ENCODE measurements at places on chromosomes 12 and 14.

GRCh38 chr12:117027251-117028086 lies 71.7 kb downstream of the TESC start:
- DNase-seq, result no peak

DNA sequence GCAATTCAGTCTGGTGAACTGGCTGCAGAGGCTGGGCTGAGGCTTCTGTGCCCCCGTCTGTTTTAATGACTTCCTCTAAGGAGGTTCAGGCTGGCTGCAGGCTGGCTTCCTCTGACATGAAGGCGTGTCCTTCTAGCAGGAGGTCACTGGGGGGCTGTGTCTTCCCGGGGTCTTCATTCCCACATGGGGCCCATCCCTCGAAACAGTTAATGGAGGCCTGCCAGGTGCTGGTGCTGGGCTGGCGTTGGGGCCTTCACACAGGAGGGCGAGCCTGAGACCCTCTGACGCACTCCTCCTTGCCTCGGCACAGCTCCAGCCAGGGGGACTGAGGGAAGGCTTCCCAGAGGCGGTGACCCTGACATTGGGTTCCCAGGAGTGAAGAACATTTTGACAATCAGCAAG lies 57.7 kb upstream of the DLK1 start:
- DNase-seq, result no peak

DNA sequence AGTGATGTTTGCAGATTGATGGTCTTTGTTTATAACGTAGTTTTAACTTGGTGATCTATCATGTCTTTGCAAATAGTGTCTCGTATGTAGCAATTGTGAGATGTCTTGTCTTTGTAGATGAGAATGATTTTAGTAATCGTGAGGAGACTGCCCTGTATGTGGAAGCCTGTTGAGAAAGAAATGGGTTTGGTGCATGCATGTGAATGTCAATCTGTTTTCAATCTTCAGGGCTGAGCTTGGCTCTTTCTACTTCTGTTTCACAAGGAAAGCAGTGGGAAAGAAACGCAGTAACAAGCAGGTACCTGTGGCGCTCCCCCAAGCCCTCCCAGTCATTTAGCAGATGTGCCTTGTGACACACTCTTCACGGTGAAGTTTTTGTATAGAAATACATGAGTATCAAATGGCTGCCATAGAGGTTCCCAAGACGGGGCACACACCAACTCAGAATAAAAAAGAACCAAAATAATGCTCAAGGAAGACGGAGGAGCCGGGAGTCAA lies 342.8 kb upstream of the DDHD1 start:
- DNase-seq, result no peak

DNA sequence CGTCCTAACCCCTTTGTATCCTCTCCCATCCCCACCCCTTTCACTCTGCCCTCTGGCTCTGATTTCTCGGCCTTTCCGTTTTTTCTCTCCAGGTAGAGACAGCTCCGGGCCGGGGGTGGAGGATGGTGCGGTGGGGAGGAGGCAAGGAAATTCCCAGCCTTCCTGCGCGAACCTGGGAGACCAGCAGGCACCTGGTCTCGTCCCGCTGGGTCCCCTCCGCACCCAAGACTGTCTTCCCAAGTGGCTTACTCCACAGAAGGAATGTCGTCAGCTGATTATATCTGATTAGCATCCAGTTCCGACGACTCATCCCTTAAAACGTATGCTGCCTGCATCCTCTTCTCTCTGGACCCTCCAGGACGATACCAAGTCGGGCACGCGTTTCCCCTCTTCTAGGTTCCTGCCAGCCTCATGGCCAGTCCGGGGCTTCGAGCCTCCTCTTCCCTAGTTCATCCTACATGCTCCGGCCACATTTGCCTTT lies 42.2 kb upstream of the CAPRIN2 start:
- DNase-seq, result no peak

- DNase-seq, result no peak
Measured at GRCh38 chr14:66087231-66087630, 398.9 kb upstream of the CCDC196 start.
